ENCODE measurements at places on chromosomes 12 and 14. TPM values are rescaled to one million over a fixed set of nuclear protein-coding genes. Genes with fewer than 3 reads are reported as not detected.

ZNF140 gene
- polyA plus RNA-seq = 39.7 TPM

SLC8A3 gene
- polyA plus RNA-seq = 8.6 TPM

TESPA1 gene
- polyA plus RNA-seq = 1.3 TPM

GRCh38 chr12:5097786-5098185, 54.1 kb downstream of the KCNA5 start:
- DNase-seq = no peak

DNA sequence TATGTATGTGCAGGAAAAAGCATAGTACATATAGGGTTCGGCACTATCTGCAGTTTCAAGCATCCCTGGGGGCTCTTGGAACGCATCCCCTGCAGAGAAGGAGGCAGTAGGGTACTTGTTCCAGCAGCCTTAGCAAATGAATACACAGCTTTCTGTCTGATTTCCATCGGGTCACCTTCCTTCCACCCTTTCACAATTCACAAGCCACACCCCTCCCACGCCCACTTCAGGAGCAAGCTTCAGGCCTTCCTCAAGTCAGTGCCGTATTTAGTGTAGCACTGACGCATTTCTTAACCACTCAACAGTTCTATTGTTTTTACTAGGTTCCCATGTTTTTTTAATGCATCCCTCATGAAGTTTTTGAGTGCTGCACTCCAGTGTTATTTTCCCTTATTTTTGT, 64.2 kb downstream of the CLMN start:
- DNase-seq = peak; percentile 82

Measured in left lung (tissue), 14 donors.